ENCODE measurements at places on chromosomes 1 and 21.

DNA sequence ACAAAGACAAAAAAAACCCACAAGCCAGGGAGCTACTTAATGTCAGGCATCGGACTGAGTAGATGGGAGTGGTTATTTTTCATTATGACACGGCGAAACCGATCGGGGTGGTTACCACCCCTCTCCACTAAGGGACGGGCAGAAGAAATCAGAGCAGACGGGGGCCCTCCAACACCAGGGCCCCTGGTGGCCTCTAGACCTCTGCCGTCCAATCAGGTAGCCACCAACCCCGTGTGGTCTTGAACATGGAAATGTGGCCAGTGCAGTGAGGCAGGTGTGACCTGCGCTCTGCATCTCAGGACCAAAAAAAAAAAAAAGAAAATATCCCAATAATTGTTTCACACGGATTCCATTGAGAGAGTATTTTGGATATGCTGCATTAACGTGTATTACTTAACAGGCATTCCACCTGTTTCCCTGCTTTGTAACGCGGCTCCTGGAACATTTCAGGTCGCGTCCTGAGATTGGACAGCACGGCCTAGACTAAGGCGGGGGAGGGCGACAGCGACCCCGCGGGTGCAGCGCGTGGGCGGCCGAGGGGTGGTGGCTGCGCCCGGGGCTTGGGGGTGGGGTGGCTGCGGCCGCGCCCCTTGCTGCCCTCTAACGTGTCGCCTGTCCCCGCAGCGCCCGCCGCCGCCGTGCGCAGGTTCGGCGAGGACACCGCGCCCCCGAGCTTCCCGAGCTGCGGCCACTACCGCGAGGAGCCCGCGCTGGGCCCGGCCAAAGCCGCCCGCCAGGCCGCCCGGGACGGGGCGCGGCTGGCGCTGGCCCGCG, 48.3 kb downstream of the SIM2 start:
- peak; percentile 41 for DNase-seq

GRCh38 chr1:118650107-118650807, 337.9 kb downstream of the TBX15 start:
- DNase-seq = no peak

GRCh38 chr1:58735586-58735985, 35.7 kb upstream of the MYSM1 start:
- DNase-seq = no peak

GRCh38 chr21:36926989-36927718, 39.3 kb downstream of the HLCS start:
- DNase-seq = no peak
